Memory B cell (primary cell): ENCODE measurements at places on chromosomes 3 and 15.

DNA sequence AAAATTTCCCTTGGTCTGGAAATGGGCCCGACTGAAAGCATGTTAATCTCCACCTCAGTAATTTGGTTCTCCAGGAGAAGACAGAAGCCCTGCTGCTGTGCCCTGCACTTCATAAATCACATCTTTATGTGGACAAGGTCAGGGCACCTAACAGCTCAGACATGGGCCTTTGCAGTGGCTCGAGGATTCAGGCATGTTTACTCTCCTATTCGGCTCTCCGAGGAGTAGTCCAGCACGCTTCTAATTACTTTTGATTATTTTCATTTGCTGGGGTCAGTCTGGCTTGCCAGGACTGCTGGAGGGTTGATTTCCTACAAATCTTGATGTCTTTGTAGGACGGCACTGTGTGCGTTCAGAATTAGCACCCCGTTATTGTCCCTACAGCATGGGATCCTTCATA lies 511.2 kb downstream of the MECOM start:
- no peak for DNase-seq

GRCh38 chr15:48785712-48786111 lies 25.2 kb downstream of the CEP152 start:
- no peak for DNase-seq

DNA sequence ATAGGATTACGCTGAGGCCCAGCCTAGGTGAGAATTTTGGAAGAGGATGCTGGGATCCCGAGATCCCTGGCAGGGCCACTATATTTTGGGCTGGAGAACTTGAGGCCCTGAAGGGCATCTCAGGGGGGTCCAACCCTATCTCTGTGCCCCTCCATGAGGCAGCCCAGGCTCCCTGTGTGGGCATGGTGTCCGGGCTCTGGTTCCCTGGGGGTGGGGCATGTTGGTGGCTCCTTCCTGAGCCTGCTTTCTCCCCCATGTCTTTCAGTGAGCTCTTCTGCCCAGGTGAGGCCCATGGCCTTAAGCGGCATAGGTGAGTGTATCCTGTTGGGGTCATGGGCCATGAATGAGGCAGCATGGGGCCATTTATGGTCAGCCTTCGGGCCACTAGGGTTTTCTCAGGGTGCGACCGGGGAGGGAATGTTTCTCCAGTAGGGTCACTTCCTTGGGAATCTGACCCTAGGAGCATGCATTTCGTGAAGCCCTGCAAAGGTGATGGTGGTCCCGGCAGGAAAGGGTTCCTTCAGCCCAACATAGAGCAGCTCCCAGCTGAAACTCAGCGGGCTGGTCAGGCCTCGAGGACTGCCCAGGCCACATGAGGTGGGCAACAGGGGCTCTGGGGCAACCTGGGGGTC lies 191.3 kb downstream of the UBE3A start:
- peak; percentile 0 for DNase-seq

DNA sequence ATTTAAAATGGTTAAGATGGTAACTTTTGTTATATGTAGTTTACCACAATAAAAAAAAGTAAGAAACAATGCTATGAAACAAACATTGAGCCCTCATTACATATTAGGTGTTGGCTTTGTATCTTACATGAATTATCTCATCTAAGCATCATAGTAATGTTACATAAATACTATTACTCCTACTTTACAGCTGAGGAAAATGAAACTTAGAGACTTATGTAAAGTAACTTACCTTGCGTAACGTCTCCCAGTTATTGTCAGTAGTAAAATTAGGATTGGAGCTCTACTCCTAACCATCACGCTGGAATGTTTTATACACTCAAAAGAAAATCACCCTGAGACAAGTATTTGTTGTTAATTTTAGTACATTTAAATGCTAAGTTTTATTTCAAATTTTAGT lies 42.2 kb downstream of the DNAJC13 start:
- DNase-seq: no peak

DNA sequence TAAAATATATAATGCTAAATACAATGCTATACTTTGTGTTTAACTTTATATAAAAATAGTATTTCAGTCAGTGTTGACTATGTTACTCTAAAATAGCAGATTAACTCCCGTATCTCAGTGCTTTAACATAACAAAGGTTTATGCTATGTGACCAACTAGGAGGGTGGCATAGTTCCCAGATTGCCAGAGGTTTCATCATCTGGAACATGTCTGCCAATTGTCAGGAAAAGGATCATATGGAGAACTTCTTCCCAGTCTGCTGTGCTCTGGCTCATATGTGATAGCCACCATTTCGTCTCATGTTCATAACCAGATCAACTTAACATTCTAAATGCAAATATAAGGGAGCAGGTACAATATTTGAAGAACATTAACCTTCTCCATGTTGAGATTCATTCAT lies 720.2 kb downstream of the MCTP2 start:
- no peak for DNase-seq

GRCh38 chr15:29812384-29812694 lies 9.9 kb downstream of the TJP1 start:
- DNase-seq: no peak

GRCh38 chr15:65069179-65069578 lies 1.4 kb upstream of the RASL12 start:
- DNase-seq: no peak

GRCh38 chr15:66644869-66645268 lies 57.2 kb upstream of the SMAD6 start:
- no peak for DNase-seq

- DNase-seq: no peak
Observed at GRCh38 chr15:70090436-70091296, 7.1 kb downstream of the TLE3 start.

GRCh38 chr15:98800437-98801233 lies 152.3 kb downstream of the IGF1R start:
- DNase-seq: no peak

DNA sequence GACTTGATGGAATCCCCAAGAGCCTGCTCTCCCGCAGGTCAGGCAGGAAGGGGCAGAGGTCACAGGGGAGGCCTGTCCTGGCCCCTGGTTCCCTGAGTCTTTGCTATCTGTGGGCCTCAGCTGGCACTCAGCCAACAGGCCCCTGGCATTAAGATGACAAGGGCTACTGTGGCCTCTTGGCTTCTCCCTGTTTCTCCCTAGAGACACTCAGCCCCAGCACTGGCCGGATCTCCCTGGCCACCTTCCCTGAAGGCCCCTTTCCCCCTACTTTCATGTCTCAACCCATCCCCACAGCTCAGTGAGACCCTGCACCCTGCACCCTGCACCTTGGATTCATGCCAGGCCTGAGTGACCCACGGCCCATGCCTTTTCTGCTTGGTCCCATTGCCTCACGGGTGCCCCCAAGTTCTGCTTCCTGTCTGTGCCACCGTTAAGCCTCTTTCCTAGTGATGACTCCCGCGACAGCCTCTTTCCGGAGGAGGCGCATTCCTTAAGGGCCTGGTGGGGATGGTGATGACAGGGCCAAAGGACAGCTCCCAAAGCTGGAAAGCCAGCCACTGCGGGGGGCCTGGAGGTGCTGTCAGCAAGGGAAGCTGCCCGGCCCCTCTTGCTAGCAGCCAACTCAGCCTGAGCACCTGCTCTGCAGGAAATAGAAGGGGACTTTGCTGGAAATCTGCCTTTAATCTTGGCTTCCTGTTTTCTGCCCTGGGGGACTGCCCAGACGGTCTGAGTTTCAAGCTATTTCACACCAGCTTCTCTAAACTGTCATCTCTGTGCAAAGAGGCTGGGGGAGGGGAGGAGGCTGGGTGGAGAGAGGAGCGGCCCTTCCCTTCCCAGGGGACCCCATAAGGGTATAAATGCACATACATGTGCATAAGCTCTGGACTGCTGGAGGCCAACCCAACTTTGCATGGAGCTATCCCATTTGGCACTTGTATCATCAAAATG lies 4.8 kb upstream of the CSK start:
- DNase-seq: peak; percentile 75

GRCh38 chr3:50815844-50816243 lies 141.1 kb downstream of the DOCK3 start:
- DNase-seq: no peak

DNA sequence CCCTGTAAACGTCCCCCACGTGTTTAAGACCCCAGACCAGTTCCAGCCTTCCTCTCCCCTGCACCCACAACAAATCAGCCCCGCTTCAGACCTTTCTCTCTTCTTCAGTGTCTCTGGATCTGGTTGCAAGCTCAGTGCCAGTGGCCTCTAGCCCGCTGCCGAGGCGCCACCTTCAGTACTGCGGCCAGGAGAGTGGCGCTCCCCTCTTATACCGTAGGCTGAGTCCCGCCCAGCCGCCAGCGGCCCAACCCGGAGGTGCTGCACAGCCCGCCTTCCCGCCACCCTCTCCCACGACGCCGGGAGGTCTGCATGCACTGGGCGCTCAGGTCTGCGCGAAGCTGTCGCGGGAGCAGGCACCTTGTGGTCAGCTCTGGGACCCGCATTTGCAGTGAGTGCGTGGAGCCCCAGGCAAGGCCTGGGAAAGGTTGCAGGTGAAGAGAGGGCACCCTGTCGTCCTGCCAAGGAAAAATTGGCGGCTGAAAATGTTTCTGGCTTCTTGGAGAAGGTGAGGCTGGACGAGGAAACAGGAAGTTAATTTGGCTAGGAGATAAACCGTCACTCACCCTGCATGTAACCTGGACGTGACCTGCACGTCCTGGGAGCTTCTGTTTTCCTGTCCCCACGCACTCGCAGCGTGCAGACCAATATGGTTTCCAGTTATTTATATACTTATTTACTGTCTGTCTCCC lies at the start of gene C2CD4B:
Gene C2CD4B (minus strand): TSS at position 182 of the 689 bp plus-strand sequence. CDS start 301 bp downstream, outside the sequence.
- DNase-seq: no peak

DNA sequence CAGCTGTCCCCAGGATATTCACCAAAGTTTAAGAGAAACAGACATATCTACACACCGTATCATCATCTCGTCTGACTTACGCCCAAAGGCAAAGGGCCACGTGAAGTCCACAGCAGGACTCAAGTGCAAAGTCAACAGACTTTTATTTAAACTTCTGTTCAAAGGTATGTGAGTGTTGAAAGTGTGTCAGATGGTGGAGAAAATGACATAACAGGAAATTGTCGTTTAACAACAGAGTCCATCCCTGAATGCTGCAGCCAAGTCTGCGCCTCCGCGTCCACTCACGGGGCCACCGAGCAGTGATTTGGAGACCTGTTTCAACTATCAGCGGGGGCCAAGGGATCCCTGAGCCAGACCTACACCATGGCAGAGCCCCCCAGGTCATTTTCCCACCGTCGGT lies 165.6 kb downstream of the XXYLT1 start:
- no peak for DNase-seq

DNA sequence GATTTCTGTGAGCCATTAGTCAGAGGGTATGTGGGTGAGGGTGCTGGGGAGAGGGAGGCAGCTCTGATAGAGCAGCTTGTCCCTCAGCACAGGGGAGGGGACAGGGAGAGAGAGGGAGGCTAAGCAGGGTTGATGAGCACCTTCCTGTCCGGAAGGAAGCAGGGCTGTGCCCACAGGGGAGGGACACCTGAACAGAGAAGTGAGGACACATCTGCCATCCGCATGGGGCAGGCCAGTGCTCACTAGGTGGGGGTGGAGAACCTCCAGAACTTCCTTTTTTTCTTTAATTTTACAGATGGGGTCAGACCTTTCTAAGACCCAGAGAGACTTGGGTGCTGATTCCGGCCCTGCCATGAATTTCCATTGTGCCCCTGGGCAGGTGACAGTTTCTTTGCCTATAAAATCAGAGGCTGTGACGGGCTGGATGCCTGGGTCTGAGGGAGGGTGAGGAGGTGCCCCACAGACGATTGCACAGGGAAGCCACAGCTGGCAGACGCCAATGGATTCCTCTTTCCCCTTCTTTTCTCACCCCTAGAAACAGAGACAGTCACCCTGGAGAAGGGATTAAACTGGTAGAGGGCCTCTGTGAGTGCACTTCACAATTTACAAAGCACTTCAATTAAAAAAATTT lies 4.1 kb upstream of the TGM5 start:
- DNase-seq: peak; percentile 48

- no peak for DNase-seq
Observed at GRCh38 chr15:60889006-60889405, 340.1 kb downstream of the RORA start.

DNA sequence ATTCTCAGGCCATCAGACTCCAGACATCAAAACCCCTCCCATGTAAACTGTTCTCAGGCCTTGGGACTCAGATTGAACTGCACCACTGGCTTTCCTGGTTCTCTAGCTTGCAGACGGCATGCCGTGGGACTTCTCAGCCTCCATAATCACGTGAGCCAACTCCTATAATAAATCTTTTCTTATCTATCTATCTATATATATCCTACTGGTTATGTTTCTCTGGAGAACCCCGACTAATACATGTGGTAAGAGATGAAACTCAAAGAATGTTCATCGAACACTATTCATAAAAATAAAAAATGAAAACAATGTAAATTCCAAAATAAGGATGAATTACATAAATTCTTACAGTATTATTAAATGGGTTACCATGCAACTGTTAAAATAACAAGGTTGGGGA lies 84.5 kb upstream of the NTRK3 start:
- no peak for DNase-seq

GRCh38 chr3:53524566-53524965 lies 30.2 kb downstream of the CACNA1D start:
- DNase-seq: no peak

GRCh38 chr3:109334572-109334971 lies 2.8 kb downstream of the DPPA4 start:
- DNase-seq: no peak

DNA sequence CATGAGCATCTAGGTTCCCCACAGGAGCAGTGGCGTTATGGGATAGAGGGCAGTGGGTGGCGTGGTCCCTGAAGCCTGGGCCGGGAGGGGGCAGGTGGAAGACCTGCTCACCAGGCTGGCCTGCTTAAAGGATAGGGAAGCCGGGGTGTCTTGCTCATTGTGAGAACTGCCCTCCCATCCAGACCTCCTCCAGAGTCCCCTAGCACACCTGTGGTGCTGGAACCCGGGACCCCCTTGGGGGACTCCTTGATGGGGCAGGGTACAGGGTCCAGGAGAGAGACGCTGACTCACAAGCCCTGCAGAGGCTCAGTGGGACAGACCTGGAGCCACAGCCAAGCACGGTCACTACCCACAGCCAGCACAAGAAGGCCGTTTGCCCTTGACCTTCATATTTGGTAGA lies 2.8 kb upstream of the RHCG start:
- no peak for DNase-seq

GRCh38 chr3:3699407-3699806 lies 99.8 kb upstream of the LRRN1 start:
- DNase-seq: no peak

- DNase-seq: no peak
Observed at GRCh38 chr15:34810443-34811129, 15.2 kb upstream of the ACTC1 start.

GRCh38 chr3:188150982-188151381 lies 3.0 kb upstream of the LPP start:
- DNase-seq: no peak

GRCh38 chr15:27573805-27574485 lies 525.2 kb downstream of the OCA2 start:
- no peak for DNase-seq

GRCh38 chr3:52006017-52006819 lies 10.5 kb upstream of the RPL29 start:
- no peak for DNase-seq
